ENCODE measurements at places on chromosomes 11 and 22.
A peak's percentile ranks its signal among the peaks of the same experiment; 100 is the strongest.

GRCh38 chr22:24905909-24906308 lies 40.6 kb downstream of the LHFPL7 start:
- no peak for DNase-seq

DNA sequence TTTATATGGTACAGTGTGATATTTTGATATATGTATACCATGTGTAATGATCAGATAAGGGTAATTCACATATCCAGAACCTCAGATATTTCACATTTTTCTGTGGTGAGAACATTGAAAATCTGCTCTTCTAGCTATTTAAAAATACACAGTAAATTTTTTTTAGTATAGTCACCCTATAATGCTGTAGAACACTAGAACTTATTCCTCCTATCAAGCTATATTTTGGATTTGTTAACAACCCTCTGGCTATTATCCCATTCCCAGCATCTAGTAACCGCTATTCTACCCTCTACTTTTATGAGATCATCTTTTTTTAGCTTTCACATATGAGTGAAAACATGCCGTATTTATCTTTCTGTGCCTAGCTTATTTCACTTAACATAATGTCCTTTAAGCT lies 65.5 kb upstream of the SYT9 start:
- no peak for DNase-seq

DNA sequence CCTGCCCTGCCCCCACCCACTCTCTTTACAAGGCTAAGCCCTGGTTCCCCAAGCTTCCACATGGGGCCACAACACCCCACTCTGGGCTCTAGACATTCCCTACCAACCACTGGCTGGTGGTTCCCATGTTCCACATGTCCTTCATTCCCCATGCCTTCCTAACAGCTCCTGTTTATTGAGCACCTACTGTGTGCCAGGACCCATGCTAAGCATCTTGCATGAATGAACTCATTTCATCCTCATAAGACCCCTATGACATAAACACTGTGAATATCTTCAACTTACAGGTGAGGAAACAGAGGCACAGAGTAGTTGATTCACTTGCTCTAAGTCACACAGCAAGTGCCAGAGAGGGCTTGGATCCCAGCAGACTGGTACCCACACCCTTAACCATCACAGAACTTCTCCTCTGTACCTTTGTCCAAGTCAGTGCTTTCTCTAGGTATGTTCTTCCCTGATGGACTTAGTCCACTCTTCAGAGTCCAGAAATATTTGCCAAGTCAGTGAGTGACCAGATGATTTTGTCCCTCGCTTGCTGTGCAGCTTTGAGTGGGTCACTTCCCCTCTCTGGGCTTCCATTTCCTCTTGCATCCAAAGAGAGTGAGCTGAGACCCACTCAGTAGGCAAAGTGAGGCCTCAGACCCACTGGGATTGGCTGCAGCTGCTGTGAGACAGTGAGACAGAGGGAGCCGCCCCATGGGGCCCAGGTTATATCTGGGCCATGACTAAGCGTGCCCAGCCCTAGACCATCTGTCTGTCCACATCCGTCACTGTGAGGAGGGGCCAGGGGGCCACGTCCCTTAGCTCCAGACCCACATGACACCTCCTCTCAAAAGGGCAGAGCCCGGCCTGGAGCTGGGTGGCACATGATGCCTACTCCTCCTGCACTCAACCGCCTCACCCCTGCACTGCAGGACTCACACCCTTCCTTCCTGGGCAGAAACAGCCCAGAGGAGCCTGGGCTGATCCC lies 132.4 kb downstream of the MN1 start:
- no peak for DNase-seq

GRCh38 chr22:24431309-24432034 lies 4.1 kb downstream of the ADORA2A start:
- no peak for DNase-seq

DNA sequence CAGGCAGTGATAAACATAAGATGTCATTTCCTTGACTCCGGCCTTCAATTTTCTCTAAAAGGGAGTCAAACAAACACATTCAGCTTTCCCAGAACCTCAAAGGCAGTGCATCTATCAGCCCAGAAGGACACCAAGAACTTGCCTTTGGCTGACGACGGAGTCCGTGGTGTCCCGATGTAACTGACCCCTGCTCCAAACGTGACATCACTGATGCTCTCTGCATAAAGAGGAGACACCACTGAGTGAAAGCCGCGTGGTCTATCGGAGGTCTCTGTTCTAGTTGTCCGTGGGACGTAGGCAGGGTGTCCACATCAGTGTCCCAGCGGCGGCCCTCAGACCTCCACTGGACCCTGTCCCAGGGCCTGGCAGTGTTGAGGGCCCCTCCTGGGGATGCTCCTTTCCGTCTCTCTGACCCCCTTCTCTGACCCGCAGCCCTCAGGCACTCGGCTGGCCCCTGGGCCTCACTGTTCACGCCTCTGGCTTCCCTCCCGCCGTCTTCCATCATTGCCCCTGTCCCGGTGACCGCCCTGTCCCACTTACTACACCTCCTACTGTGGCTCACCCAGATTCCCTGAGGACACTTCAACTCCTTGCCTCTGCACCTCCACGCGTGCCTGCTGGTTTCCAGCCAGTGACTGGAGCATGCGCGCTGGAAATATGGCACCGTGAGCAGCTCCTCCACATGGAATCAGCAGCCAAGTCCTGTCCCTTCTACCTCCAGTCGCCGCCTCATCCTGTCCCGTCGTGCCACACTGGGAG lies 70.4 kb downstream of the NCAPD3 start:
- no peak for DNase-seq

DNA sequence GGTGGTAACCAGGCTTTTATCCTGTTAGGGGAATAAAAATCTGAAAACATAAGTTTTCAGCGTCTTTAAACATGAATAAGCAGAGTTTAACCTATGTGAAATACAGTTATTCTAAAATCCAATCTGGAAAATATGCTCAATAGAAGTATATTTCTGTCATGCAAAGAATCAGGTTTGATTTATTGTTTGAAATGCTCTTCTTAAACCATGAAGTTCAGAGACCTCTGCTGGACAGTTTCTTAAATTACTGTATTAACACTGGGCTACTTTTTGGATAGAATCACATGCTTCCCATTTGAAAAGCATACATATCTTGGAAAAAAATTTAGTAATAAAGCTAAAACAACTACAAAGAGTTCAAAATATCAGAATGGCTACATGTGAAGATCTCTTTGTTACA lies 25.4 kb downstream of the APIP start:
- peak; percentile 19 for DNase-seq

- DNase-seq: no peak
Observed at GRCh38 chr22:23196165-23196564, 15.9 kb downstream of the BCR start.

GRCh38 chr22:35226958-35227647 lies 30.2 kb upstream of the HMGXB4 start:
- DNase-seq: no peak

GRCh38 chr11:120908461-120909181 lies 115.3 kb upstream of the TBCEL start:
- DNase-seq: no peak

DNA sequence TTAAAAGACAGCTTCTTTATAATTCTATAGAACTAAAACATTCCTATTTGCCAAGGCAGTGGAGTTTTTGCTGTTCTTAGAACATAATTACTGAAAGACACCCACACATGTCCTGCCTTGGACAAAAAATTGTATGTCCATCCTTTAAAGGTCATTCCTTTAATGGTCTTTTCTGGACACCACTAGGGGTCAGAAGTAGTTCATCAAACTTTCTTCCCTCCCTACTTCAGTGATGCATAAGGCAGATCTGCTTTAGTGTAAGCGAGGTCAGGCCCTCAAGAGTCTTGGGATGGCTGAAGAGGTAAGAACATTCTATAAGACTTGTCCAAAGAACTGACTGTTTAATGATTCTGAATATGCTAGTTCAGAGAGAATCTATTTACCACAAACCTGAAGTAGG lies 4.3 kb upstream of the OR51V1 start:
- peak; percentile 1 for DNase-seq

GRCh38 chr11:12901272-12901671 lies 107.8 kb upstream of the RASSF10 start:
- DNase-seq: no peak

DNA sequence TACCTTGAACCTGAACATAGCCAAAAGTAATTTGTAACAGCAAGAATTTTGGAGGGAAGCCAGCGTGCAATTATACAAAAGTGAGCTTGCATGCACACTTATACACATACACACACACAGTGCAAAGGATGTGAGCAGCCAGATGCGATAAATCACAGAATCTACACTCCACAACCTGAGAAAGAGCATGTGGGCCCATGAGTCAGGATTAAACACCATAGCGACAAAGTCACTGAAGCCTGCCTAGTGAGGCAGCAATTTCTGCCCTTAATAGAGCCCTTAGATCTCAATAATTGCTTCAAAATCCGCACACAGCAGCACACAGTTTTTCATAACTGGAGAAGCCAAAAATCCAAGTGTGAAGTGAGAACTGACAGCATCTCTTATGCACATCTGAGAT lies 42.6 kb upstream of the TEAD1 start:
- no peak for DNase-seq

DNA sequence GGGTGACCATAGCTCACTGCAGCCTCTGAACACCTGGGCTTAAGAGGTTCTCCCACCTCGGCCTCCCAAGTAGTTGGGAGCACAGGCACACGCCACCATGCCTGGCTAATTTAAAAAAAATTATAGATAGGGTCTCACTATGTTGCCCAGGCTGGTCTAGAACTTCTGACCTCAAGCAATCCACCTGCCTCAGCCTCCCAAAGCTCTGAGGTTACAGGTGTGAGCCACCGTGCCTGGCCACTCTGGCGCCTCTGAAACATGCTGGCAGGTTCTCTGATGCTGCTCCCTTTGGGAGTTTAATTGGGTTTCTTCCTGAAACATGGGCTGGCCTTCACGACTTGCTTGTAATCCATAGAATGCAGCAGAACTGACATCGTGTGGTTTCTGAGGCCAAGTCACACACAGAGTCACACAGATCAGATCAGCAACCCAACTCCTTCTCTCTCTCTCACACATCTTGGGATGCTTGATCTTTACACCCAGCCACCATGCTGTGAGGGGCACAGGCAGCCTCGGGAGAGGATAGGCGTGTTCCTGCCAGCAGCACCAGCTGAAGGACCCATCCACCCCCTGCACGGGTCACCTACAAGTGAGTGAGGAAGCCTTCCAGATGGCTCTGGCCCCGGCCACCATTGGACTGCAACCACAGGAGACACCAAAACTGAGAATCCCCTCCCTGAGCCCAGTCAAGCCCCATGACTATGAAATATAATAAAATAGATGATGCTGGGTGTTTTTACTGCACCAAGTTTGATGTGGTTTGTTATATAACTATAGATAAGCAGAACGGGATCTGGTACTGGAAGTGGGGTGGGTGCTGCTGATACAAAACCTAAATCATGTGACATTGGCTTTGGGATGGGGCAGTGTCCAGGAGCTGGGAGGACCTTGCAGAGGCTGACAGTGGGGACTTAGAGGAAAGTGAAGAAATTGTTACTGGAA lies 3.1 kb upstream of the GSC2 start:
- DNase-seq: no peak

- no peak for DNase-seq
Observed at GRCh38 chr22:43726322-43726721, 85.8 kb downstream of the EFCAB6 start.

DNA sequence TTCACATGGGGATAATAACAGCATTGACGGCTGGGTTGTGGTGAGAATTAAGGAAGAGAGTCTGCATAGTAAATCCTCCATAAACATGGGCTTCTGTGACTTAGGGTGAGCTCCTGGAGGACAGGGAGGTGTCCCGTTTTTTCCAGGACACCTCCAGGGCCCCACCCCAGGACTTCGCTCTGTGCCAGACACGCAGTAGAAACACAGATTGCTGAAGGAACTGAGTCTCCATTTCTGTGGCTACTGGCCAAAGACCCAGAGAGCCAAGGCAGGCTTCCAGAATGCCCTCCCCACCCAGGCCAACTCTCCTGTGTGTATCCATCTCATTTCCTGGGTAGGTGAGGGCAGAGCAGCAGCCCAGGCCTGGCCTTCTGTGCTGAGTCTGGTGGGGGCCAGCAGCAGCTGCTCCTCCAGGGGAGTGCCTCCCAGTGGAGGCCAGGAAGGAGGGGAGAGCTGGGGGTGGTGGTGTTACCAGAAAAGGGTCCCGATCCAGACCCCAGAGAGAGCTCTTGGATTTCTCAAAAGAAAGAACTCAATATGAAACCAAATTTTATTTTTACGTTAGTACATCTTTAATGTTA lies 9.5 kb upstream of the RFPL3 start:
- DNase-seq: no peak

GRCh38 chr11:67118181-67118766 lies 789 bp upstream of the KDM2A start:
- peak; percentile 46 for DNase-seq

DNA sequence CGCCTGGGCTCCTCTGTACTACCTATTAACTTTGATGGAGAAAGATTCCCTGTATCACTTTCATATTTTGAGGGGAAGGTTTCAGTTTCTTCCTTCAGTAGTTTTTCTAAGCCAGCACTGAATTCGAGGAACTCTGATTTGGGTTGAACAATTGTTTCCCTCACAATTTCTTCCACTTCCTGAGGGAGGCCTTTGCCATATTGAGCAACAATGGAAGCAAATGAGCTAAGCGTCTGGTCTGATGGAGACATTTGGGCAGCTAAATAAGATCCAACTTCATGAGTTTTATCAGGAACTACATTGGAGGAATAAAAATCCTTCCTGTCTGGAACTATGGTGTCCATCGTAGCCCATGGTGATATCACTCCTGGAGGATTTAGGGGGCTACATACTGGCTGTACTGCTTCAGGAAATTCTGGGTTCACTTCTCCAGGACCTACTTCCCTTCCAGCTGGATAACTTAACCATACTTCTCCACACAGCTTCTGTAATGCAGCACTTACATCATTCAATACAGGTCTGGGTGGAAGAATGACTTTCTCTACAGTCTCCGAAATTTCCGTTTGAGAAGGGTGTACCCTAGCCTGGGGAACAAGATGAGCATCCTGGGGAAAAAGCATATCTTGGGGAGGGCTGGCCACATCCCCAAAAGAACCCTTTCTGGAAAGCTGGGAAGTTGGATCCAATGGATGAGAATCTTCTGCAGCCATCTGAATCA lies 38.9 kb upstream of the CCDC89 start:
- DNase-seq: no peak

- DNase-seq: no peak
Observed at GRCh38 chr11:103812680-103813079, 223.8 kb upstream of the DDI1 start.

GRCh38 chr11:45026835-45027234 lies 76.2 kb upstream of the TP53I11 start:
- no peak for DNase-seq

DNA sequence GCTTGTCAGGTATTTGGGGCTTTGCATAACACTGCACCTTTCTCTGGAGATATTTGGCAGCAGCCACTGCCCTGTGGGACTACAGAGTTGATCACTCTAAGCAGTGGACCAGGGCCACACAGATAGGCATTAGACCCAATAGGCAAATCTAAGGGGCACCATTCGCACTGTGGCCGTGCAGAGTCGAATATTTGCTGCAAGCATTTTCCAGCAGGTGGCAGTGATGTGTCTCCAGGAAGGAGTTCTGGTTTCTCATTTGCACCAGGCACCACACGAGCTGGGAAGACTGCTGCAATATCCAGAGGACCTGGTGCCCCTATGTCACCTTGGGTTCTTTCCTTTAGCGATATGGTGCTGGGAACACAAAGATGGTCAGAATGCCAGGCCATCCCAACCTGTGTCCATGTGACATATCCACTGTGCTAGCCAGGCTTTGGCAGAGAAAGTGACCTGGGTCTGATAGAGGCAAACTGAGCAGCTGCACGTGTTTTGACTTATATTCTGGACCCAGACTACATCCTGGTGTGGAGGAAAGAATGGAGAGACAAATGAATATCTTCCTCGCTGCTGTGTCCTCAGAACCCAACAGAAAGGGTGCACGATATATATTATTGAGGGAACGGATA lies 318.7 kb downstream of the BUD13 start:
- no peak for DNase-seq

Measured in T-helper 2 cell (primary cell).